ENCODE measurements at places on chromosomes 6 and 20. TPM values are rescaled to one million over a fixed set of nuclear protein-coding genes. Genes with fewer than 3 reads are reported as not detected.

The PRPH2 gene
- not detected for polyA plus RNA-seq

The KCNB1 gene
- polyA plus RNA-seq = 0.82 TPM

The HFE gene
- not detected for polyA plus RNA-seq

The QKI gene
- polyA plus RNA-seq = 51.1 TPM

The CTAGE9 gene
- polyA plus RNA-seq = not detected

The PARD6B gene
- polyA plus RNA-seq = 0.49 TPM

The SLC35D3 gene
- 0.16 TPM for polyA plus RNA-seq

The SIRPA gene
- polyA plus RNA-seq = 6.8 TPM

The TMEM63B gene
- polyA plus RNA-seq = 52.7 TPM

The ME1 gene
- polyA plus RNA-seq = 4.9 TPM

The EYA2 gene
- not detected for polyA plus RNA-seq

DNA sequence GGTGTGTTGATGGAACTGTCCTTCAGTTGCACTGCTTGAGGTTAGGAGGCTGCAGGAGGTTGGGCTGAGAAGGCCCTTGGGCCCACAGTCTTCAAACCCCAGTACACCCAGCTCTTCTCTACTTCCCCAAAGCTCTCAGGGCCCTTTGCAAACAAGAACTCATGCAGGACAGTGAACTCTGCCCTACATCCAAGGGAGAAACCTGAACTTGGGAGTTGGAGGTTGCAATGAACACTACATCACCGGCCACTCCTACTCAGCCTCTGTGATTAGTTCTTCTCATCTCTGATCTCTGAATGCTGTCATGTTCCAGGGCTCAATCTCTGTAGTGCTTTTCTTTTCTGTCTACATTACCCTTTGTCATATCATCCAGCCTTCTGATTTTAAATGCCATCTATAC lies 148.5 kb upstream of the PDE7B start:
- DNase-seq = no peak

DNA sequence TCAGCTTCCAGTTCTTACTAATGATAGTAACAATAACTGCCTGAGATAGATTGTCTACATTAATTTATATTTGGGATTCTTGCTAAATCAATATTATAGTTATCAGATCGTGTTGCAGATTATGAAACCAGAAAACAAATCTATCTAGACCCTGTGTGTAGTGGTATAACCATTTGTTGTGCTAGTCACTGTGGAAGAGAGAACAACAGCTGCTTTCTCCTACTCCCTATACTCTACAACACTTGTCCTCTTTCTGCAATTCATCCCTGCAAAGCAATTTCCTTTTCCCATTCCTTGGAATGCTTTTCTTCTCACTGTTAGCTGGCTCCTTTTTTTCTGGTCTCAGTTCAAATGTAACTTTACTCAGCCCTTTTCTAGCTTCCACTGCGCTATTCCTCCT lies 8.3 kb downstream of the COX7A2 start:
- DNase-seq = no peak

- DNase-seq = no peak
These were observed 106.3 kb upstream of the LY86 start for GRCh38 chr6:6482256-6482655.

- no peak for DNase-seq
These were observed 447.0 kb upstream of the CDH4 start for GRCh38 chr20:60804918-60805630.

DNA sequence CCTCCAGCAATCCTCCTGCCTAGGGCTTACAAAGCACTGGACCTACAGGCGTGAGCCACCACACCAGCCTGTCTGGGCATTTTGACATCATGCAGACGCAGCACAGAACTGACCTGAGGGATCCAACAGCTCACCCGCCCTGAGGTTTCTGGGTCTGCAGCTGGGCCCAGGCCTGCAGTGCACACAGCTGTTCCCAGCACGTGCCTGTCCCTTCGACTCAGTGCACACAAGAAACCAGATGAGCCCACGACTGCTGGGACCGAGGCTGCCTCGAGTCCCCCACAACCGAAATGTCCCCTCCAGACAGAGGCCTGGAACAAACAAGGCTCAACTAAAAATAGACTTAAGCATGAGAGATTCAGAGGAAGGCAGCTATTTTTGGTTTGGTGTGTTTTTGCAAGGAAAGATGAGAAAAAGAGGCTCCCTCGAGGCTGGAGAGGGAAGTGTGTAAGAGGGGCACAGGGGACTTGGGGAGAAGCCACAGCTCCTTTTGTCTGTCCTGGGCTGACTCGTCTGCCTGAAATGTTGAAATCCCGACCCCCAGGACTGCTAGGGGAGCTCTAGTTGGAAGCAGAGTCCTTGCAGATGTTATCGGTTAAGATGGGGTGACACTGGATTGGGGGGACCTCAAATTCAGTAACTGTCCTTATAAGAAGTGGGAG lies 66.3 kb downstream of the YTHDF1 start:
- DNase-seq = no peak

- no peak for DNase-seq
These were observed 276.2 kb upstream of the MAP3K7 start for GRCh38 chr6:90863043-90863442.

DNA sequence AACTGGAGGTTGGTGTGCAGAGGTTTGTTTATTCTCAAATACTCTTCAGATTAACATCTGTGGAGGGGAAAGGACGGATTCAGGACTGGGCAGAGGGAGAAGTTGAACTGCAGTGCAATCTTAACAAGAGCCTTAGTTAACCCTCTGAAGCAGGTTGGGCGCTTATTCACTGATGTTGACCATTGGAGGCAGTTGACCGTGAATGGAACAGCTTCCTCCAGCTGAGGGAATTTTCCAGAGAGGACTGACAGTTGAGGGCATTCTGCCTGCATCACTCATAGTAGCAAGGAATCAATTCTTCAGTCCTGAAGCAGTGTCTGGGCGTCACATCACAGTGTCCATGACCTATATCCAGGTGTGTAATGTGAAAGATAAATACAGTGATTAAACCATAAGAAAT lies 80.9 kb downstream of the PLCB4 start:
- no peak for DNase-seq

DNA sequence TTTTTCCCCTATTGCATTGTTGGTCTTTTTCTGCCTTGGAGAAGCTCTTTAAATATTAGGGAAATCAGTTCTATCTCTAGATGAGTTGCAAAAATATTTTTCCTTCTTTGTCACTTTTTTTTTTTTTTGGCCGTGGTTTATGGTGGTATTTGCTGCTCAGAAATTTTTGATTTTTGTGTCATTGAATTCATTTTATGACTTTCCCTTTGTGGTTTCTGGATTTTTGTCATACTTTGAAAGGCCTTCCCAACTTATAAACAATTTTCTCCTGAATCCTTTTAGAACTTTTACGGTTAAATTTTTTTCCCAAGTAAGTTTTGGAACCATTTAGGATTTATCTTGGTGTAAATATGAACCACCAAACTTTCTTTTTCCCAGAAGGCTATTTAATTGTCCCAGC lies 145.6 kb downstream of the GJA10 start:
- no peak for DNase-seq

DNA sequence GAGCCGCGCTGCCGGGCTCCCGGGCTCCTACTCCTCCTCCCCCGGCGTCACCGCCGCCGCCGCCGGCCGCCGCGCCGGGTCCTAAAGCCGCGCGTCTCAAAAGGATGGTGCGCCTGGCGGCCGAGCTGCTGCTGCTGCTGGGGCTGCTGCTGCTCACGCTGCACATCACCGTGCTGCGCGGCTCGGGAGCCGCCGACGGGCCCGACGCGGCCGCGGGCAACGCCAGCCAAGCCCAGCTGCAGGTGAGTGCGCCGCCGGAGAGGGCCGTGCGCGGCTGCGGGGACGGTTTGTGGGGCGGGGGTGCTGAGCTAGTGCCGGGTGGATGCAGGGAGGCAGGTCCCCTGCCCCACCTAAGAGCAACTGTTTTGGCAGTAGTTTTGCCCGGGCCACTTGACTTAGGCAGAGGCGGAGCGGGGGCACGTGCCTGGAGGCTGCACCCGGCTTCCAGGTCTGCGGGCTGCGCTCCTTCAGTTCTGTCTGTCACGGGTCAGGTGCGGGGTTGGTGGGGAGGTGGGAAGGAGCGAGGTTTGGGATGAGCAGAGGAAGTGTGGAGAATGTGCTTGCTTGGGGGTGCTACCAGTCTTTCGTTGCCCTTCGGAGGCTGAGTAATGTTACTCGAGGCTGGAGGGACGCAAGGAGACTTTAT lies 722 bp downstream of the ISM1 start:
- peak; percentile 88 for DNase-seq

- no peak for DNase-seq
These were observed 13.2 kb upstream of the SERINC1 start for GRCh38 chr6:122484760-122485159.

DNA sequence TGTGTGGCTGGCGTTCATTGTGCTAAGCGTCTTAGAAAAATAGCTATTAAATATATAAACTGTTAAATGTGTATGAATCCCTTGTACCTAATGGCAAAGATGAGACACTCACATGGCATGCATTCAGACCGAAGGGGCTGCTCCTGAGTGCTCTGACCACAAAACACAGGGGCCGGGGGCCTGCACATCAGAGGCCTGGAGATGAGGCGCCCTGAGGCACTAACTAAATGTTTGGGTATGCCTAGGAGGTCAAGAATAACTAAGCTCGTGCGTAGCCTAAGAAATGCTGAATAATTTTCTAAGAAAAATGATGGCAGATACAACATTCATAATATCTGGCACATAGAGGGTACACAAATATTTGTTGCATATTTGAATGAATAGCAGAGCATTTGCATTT lies 92.5 kb downstream of the PSMB1 start:
- no peak for DNase-seq

GRCh38 chr6:161481786-161482516 lies 208.1 kb upstream of the AGPAT4 start:
- no peak for DNase-seq

DNA sequence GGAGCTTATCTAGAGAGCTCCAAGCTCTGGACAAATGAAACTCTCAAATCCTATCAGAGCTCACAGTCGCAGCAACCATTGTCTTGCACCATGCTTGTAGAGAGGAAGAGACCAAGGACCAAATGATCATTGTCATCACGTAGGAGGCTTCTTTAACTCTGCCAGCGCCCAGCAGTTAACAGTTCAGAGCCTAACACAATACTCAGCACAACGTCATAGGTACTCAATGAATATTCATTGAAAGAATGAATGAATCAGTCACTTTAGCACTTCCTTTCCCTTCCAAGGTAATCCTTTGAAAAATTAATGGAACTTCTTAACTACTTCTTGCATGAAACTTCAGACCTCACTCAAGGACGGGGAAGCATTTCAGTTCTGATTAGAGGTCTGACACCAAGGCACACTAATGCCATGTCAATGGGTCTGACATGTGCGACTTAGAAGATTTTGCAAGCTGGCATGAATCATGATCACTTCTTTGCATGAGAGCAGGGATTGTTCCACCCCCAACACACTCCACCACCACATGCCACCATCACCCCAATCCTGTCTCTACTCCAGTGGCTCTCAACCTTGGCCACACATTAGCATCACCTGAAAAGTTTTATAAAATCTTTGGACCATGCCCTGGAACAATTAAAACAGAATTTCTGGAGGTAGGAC lies 45.1 kb downstream of the KHDC1L start:
- DNase-seq = no peak

- peak; percentile 76 for DNase-seq
These were observed 32.3 kb downstream of the YTHDF1 start for GRCh38 chr20:63183422-63184146.

- DNase-seq = no peak
These were observed 580.3 kb downstream of the TENT5A start for GRCh38 chr6:81172056-81172740.

GRCh38 chr6:42505385-42505718 lies 53.6 kb upstream of the TRERF1 start:
- DNase-seq = no peak

- no peak for DNase-seq
These were observed 36.0 kb downstream of the DNAH8 start for GRCh38 chr6:38750968-38751615.

DNA sequence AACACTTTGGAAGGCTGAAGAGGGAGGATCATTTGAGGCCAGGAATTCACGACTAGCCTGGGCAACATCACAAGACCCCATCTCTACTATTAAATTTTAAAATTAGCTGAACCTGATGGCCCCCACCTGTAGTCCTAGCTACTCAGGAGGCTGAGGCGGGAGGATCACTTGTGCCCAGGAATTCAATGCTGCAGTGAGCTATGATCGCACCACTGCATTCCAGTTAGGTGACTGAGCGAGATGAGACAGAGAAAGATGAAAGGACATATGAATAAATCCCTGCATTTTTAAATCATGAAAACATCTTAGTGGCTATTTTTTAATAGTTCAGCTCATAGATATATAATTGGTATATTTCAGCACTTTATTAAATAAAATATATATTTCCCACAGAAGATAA lies 93.8 kb downstream of the GPR63 start:
- DNase-seq = no peak

- no peak for DNase-seq
These were observed 123.7 kb downstream of the AKAP7 start for GRCh38 chr6:131258816-131259476.

- DNase-seq = no peak
These were observed 16.4 kb downstream of the RBM38 start for GRCh38 chr20:57407541-57407956.

DNA sequence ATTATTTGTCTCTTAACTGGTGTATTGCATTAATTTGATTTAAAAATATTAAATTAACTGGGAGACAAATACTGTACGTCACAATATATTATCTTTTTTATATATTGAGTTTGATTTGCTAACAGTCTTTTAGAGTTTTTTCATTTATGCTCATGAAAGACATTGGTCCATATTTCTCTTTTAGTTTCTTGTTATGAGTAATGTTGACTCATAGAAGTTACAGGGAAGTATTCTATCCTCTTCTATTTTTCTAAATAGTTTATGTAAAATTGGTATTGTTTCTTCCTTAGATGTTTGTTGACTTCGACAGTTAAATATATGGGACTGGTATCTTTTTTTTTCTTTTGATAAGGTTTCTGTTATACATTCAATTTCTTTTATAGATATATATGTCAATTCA lies 1115.6 kb upstream of the CITED2 start:
- no peak for DNase-seq

- DNase-seq = no peak
These were observed 13.1 kb upstream of the TCP11 start for GRCh38 chr6:35154262-35154661.

GRCh38 chr6:49052901-49053300 lies 410.2 kb downstream of the MMUT start:
- no peak for DNase-seq

GRCh38 chr6:147699637-147700036 lies 191.1 kb downstream of the SAMD5 start:
- no peak for DNase-seq

DNA sequence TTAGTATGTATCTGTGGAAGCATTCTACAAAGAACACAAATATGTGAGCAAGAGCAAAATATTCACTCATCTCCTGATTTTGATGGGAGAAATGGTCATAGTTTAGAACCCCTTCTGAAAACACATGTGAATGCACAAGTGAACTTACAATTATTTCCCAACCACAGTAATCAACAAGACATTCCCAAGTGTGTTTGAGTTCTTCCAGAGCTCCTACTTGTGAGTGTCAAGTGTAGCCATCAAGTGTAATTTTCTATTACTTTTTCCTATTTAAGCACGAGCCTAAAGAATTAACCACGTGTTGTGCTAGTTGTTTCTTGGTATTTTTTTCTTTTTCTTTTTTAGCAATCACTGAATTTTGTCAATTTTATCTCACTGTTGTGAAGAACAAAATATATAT lies 402.3 kb downstream of the NKAIN2 start:
- DNase-seq = no peak

Data from SK-N-SH (cell line).